ENCODE measurements at places on chromosomes 2 and 18.

GRCh38 chr2:66437109-66437690 is 2.3 kb downstream of the MEIS1 start:
- no peak for DNase-seq

- no peak for DNase-seq
Observed at GRCh38 chr18:68056936-68057335, 540.4 kb upstream of the DSEL start.

DNA sequence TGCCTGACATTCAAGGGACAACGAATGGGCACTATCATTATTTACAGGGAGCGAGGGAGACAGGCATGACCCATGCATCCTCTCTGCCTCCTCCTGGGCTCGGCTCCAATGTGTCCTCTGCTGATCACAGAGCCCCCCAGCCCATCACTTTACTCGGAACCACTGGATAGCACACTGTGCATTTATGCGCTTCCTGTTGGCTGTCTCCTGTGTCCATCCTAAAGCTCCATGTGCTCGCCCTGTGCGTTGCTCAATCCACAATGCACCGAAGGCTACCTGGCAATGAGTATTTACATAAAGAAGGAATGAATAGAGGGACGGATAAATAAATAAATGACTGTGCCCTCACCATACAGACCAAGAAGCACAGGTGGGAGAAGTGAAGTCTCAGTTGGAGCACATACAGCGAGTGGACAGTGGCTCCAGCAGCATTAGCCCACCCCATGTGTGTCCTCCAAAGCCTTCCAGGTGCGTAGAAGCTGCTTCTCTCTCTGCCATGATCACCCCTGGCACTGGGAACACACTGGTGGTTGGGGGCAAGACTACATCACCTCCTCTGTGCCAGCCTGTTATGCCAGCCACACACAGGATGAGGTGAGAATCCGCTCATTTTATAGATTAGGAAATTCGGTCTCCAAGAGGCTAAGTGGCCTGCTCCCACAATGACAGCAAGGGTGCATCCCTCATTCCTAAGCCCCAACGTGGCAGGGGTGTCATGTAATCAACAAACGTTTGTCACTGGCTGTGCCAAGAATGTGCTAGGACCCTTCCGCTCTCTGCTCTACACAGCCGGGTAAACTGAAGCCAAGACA is 2.3 kb upstream of the GDF7 start:
- no peak for DNase-seq

DNA sequence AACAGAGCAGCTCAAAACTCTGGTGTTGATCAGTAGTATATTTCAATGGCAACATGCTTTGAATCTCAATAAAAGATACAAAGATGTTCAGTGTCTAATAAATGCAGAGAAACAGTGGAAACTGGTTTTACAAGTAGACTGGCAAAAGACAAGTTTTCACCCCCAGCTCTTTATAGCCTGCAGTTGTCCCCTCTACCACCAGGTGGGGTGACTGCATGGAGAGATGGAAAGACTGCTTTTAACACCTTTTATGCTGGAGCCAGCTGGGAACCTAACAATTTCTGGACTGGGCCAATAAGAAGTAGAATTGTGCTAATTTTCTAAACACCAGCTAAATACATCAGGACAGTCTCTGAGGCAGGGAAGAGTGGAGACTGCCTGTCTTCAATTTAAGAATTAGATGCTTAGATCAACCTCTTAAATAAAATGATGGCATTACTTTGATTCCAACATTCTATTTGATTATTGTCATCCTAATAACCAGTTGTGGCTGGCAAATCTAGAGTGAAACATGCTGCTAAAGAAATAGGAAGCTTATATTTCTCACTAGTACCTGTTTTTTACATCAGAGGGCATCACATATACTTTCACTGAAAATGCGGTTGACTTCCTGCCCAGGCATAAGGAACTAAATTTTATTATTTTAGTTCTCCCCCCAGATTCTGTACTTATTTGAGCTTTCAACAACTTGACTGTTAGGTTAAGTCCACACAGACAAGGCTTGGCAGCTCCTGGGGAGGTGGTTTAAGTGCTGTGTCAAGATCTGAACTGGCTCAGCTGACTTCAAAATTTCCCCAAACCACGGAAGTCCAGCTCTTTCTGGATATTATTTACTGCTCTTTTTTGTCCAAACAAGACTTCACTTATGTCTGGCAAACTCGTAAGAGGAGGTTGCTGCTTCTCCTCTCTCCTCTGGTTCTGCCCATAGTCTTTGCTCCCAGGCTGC is 140.5 kb downstream of the TPGS2 start:
- no peak for DNase-seq

GRCh38 chr2:210617732-210618330 is 61.4 kb downstream of the CPS1 start:
- no peak for DNase-seq

- DNase-seq, result no peak
Observed at GRCh38 chr2:191187105-191187829, 36.5 kb upstream of the STAT4 start.

DNA sequence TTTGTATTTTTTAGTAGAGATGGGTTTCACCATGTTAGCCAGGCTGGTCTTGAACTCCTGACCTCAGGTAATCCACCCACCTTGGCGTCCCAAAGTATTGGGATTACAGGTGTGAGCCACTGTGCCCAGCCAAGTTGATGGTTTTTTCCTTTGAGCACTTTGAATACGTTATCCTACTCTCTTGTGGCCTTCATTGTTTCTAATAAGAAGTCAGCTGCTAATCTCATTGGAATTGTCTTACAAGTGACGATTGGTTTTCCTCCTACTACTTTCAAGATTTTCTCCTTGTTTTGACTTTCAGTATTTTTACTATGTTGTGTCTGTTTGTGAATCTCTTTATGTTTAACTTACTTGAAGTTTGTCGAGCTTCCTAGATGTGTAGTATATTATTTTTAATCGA is 88.5 kb downstream of the TMEM200C start:
- DNase-seq, result no peak

DNA sequence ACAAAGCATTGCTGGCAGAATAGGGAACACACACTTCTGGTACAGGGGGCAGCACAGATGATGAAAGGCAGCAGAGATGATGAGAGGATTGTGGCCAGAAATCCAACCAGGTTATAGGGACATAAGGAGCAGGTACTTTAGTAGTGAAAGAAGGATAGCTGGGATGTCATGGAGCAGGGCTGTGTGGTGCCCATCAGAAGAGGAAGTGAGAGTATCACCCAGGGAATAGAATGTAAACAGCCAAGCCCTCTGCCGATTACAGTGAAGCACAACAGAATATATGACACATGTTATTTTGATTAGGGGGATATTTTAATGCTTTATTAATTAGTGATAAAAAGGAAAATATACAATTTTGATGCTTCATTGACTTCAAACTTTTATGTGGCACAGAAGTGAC is 883.4 kb upstream of the CDH2 start:
- no peak for DNase-seq

Data from SIG-M5 (cell line).